ENCODE measurements at places on chromosomes 5 and 9.

DNA sequence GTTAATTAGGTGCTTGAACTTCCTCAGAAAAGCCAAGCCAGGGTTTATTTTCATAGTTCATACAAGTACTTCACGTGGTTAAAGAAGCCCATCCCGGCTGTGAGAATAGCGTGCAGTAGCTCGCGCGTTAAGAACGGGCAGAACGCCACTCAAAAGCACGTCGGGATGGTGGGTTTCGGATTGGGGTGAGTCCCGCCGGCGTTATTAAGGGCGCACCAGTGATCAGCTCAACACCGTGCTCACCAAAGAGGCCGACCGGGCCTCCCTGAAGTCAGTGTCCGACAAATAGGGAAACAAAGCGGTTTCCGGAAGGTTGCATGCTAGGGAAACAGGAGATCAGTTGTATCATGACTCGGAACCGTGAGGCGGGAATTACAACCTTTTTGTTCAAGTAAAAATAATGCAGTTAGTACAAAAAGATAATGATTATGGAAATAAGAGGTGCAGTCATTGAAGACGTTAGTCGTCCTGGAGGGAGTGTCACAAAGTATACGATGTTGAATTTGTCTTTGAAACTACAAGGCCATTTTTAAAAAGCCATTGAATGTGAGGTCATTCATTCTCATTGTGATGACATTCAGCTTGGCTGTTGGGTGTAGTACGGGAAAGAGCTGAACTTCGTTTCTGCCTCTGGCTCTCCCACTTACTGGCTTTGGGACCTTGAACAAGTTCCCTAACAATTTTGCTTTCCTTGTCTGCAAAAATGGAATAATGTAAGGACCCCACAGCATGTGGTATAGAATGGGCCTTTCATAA, 992 bp downstream of the SETD9 start:
- peak; percentile 62 for DNase-seq

GRCh38 chr9:101977614-101978210, 239.3 kb upstream of the GRIN3A start:
- DNase-seq, result no peak

DNA sequence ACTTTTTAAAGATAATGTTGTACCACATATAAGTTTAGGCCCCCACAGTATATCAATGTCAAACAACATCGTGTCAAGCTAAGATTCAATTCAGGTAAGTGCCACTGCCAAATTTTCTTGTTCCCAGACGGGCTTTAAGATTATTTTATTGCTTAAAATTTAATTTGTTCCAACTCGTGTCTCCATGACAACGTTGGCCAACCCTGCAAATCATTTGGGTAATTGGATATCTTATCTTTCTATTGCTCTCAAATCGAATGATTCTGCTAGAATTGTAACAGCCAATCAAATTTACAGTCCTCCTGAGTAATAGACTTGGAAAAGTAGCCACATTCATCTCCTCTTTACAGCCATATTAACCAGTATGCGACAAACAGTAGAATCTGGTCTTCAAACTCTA, 19.5 kb downstream of the TLE1 start:
- DNase-seq, result no peak

DNA sequence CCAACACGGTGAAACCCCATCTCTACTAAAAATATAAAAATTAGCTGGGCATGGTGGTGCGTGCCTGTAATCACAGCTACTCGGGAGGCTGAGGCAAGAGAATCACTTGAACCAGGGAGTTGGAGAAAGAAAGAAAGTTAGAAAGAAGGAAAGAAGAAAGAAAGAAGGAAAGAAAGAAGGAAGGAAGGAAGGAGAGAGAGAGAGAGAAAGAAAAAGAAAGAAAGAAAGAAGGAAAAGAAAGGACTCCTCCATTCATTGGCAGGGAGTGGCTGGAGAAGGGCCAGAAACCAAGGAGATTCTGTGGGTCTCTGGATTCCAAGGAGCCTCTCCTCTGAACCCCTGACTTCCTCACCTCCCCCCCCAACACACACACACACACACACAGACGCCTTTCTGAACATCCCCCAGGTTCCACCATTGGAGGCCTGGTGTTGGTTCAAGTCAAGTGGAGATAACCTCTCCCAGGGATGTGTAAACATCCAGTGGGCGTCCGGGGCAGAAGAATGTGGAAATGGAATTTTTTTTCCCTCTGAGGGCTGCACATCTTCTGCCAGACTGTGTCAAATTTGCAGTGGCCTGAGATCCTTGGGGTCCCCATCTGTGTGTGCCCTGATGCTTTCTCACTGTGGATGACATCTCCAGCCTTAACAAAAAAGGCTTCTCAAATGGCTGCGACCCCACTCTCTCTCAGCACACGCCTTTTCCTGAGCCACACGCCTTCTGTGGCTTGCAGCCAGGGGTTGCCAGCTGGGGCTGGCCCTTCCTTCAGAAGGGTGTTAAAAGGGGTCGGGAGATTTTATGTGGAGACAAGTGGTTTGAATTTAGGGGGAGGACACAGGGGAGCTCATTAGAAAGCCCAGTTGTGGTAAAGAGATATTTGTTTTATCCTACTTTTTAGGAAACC, 109.3 kb upstream of the HAND1 start:
- no peak for DNase-seq

GRCh38 chr5:82151204-82151603, 127.0 kb downstream of the RPS23 start:
- DNase-seq, result no peak
